ENCODE measurements at places on chromosomes 5 and 9. TPM values are rescaled to one million over a fixed set of nuclear protein-coding genes. Genes with fewer than 3 reads are reported as not detected.

Gene GPR151
- polyA plus RNA-seq, result not detected

Gene GMCL2
- polyA plus RNA-seq, result not detected

Gene ADAMTS12
- not detected for polyA plus RNA-seq

Gene FRRS1L
- 37.6 TPM for polyA plus RNA-seq

Gene SNCB
- 6.9 TPM for polyA plus RNA-seq

Gene GDA
- polyA plus RNA-seq, result 0.66 TPM

Gene PCDHGB2
- polyA plus RNA-seq, result 0.08 TPM

Gene SEMA6A
- polyA plus RNA-seq, result 2.7 TPM

Gene INSL6
- 2.3 TPM for polyA plus RNA-seq

Gene PCDHGB4
- 2.1 TPM for polyA plus RNA-seq

Gene EGFLAM
- not detected for polyA plus RNA-seq

Gene TAS2R1
- polyA plus RNA-seq, result not detected

Gene FOXD4
- polyA plus RNA-seq, result not detected

Gene XPA
- 20.1 TPM for polyA plus RNA-seq

Gene CAAP1
- polyA plus RNA-seq, result 10.4 TPM

Gene ANKS6
- polyA plus RNA-seq, result 1.7 TPM

Gene SYK
- not detected for polyA plus RNA-seq

Gene HRCT1
- polyA plus RNA-seq, result not detected

Gene SH3RF2
- not detected for polyA plus RNA-seq

Gene HAVCR2
- not detected for polyA plus RNA-seq

Gene DNM1
- polyA plus RNA-seq, result 35.0 TPM

Gene GCNT4
- polyA plus RNA-seq, result 0.45 TPM

Gene SLC28A3
- polyA plus RNA-seq, result not detected

Gene SMIM3
- polyA plus RNA-seq, result 1.7 TPM

Gene CDX1
- polyA plus RNA-seq, result not detected

Gene FAM153A
- polyA plus RNA-seq, result 8.3 TPM

Gene GRIA1
- 86.1 TPM for polyA plus RNA-seq

Gene SH3TC2
- 0.59 TPM for polyA plus RNA-seq

Gene SHISAL2B
- polyA plus RNA-seq, result not detected

Gene ADAMTSL2
- polyA plus RNA-seq, result not detected

Gene LRRC14B
- not detected for polyA plus RNA-seq

Gene TNC
- polyA plus RNA-seq, result 2.9 TPM

Gene PRDM12
- 0.44 TPM for polyA plus RNA-seq

Gene IFNA17
- polyA plus RNA-seq, result not detected

Gene AGPAT2
- not detected for polyA plus RNA-seq

Gene SPATA9
- polyA plus RNA-seq, result 0.62 TPM

Gene FAF2
- polyA plus RNA-seq, result 44.3 TPM

Gene ABCA2
- polyA plus RNA-seq, result 0.60 TPM

Gene EDIL3
- 168 TPM for polyA plus RNA-seq

Gene C5orf58
- not detected for polyA plus RNA-seq

Gene PCDHGA8
- 0.13 TPM for polyA plus RNA-seq

Gene PHF24
- polyA plus RNA-seq, result 10.5 TPM

Gene SHOC1
- polyA plus RNA-seq, result 0.62 TPM

Gene C5orf22
- 34.2 TPM for polyA plus RNA-seq

Gene PCDHB8
- not detected for polyA plus RNA-seq

Gene SPATA31C1
- not detected for polyA plus RNA-seq

Gene IL13
- polyA plus RNA-seq, result not detected

Gene OLFML2A
- polyA plus RNA-seq, result 0.13 TPM

Gene CDKN2B-AS1
- polyA plus RNA-seq, result 2.5 TPM

Gene PRDM9
- not detected for polyA plus RNA-seq

Gene GRIN1
- polyA plus RNA-seq, result 26.3 TPM

Gene EQTN
- polyA plus RNA-seq, result 15.1 TPM

Gene PCDHB4
- polyA plus RNA-seq, result 16.8 TPM

Gene NMRK1
- 24.6 TPM for polyA plus RNA-seq

Gene ENTREP1
- polyA plus RNA-seq, result 3.5 TPM

Gene SLC34A1
- polyA plus RNA-seq, result not detected
